ENCODE measurements at places on chromosomes 1 and 21.
A peak's percentile ranks its signal among the peaks of the same experiment; 100 is the strongest.

DNA sequence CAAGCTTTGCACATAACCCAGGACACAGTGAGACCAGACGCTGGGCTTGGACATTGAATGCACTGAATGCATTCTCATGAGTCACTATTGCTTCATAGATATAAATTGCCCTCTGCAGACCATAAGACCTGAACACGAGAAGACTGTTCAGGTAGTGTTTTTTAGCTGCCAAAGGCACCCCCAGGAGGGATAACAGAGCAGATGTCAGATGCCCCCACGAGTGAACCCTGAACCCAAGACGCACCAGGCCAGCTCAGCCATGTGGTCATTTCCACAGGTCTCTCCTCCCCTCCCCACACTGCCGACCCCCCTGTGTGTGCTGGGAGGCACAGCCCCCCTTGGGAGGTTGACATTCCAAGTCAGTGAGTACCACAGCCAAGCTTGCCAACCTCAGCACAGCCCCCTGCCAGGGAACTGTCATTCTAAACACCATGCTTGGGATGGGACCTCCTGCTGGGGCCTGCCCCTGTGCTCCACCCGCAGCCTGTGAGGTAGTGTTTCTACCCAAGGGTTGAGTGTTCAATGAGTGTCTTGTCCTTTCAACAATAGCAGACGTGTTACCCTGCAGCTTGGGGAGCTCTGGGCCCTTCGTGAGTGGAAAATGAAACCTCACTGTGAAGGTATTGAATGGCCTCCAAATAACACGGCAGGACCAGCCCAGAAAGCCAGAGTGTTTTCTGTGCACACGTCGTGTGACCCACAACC, 68.2 kb downstream of the PSMG1 start:
- H3K4me1 ChIP-seq: peaks cover 16% of the 10 kb centered on the region
- H3K27ac ChIP-seq: peak overlapping the region; percentile 10
- no peaks in the 10 kb centered on the region for H3K27me3 ChIP-seq
- no peaks in the 10 kb centered on the region for H3K36me3 ChIP-seq
- no peak overlapping the region for H3K4me3 ChIP-seq
- peak; percentile 74 for DNase-seq

- H3K27me3 ChIP-seq: no peaks in the 10 kb centered on the region
- H3K27ac ChIP-seq: no peak overlapping the region
- H3K4me3 ChIP-seq: no peak overlapping the region
- peaks cover 12% of the 10 kb centered on the region for H3K4me1 ChIP-seq
Observed at GRCh38 chr1:2137257-2138121, 57.1 kb downstream of the FAAP20 start.

DNA sequence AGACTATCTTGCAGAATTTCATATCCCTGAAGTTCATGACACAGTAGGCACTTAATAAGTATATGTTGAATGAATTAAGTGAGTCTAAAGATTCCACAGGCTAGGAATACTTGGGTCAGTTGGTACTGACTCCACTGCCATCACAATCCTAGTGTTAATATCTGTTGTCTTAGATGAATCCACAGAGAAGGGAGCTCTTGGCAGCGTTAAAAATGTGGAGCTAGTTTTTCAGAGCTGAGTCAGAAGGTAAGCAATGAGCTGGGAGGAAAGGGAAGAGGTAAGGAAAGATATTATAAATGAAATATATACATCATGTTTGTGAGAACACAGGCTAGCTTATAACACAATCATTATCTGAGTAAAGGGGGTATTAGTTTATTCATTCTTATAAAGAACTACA, 21.8 kb upstream of the GORAB start:
- H3K27me3 ChIP-seq: no peaks in the 10 kb centered on the region
- DNase-seq: peak; percentile 41
- no peak overlapping the region for H3K4me3 ChIP-seq

DNA sequence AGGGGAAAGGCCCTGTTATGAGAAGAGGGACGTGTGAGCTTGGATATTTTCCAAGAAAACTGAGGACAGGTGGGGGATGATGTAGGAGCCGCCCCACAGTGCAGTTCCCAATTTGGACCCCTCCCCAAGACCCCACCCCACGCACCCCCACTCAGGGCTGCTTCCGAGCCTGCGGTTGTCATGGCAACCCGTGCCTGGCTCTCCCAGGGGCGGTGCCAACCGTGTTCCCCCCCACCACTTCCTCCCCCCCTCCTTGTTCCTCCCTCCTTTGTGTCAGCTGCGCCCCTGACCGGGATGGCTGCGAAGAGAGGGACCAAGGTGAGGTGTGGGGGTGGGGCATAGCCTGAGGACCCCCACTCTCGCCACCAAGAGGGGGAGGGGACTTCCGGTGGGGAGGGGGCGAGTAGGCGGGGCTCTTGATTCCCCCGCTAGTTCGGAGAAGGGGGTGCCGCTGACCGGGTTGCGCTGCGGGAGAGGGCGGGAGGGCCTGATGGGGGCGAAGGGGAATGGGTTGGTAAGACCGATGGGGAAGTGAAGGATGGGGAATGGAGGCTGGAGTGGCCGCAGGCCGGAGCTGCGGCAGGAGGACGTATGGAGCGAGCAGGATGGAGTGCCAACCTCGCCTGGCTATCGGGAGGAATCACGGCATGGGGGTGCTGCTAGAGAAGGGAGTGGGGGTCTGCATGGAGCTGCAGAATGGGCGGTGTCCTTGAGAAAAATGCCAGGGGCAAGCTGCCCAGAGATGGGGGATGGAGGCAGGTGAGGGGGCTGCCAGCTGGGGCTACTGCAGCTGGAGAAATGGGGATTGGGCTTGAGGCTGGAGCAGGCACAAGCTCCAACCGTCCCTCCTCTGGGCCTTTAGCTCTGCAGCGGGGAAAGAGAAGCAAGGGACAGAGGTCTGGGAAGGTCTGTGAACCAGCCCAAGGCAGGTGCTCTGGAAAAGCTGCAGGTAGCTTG, 953 bp downstream of the TRIM46 start:
- peaks cover 33% of the 10 kb centered on the region for H3K36me3 ChIP-seq
- peak; percentile 15 for DNase-seq
- H3K27me3 ChIP-seq: no peaks in the 10 kb centered on the region
- H3K4me1 ChIP-seq: peaks cover 3% of the 10 kb centered on the region
- peak overlapping the region; percentile 81 for H3K4me3 ChIP-seq

GRCh38 chr1:229075716-229076115, 195.2 kb upstream of the RAB4A start:
- DNase-seq: no peak
- H3K4me3 ChIP-seq: no peak overlapping the region
- H3K27me3 ChIP-seq: peaks cover 11% of the 10 kb centered on the region
- H3K36me3 ChIP-seq: no peaks in the 10 kb centered on the region
- no peaks in the 10 kb centered on the region for H3K4me1 ChIP-seq

- no peaks in the 10 kb centered on the region for H3K27me3 ChIP-seq
- H3K36me3 ChIP-seq: no peaks in the 10 kb centered on the region
- no peak for DNase-seq
- no peak overlapping the region for H3K27ac ChIP-seq
- no peak overlapping the region for H3K4me3 ChIP-seq
- H3K4me1 ChIP-seq: 0 out of 2 replicates have a peak, but pooled peaks cover 1% of the 10 kb centered on the region
Observed at GRCh38 chr1:221289103-221289502, 409.9 kb downstream of the HLX start.

DNA sequence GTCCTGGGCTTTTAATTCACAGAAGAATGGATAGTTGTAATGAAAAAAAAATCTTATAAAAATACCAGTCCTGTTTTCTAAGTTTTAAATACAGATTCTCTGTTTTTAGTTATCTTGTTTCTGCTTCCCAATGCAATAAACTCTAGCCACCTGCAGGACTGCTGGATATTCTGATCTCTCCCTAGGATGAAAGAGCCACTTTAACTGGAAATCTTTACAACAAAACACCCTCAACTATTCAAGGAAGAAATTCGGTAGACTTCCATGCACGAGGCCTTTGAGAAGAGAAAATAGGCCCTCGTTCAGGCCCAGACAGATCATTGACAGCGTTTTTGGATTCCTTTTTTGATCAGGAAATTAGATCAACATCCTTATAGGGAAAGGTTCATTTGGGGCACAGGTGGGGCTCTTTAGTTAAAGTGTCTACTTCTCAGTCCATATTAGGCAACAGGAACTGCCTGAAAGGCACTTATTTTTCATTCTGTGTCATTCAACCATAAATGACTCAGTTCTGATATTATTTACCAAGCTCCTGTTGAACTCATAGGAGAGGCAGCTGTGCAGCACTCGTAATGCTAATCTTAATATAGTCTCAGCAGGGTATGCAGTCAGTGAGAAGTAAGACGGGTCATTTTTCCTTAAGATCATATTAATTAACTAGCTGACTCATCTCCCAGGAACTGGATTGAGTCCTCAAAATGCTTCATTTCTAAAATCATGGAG, 71.1 kb upstream of the ERRFI1 start:
- H3K36me3 ChIP-seq: no peaks in the 10 kb centered on the region
- peak overlapping the region; percentile 78 for H3K27ac ChIP-seq
- H3K4me3 ChIP-seq: no peak overlapping the region

DNA sequence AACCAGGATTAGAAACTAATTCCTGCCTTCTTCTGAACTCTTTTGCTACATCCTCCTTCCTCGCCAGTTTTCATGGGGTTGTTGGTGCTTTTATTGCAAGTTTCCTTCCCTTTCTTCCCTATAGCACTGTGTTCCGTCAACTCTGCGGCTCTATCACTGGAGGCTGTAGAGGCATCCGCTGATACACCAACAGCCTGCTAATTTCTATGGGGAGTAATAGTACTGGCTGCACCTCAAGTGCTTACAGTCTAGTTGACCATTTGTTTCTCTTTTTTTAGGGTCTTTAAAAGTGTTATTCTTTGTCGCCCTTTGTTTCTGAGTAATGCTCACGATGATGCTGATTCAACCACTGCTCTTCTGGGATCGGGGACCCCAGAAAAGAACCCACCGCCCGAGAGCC, 746 bp downstream of the MIS18A start:
- DNase-seq: no peak
- H3K36me3 ChIP-seq: no peaks in the 10 kb centered on the region
- H3K4me3 ChIP-seq: peak overlapping the region; percentile 84
- no peaks in the 10 kb centered on the region for H3K27me3 ChIP-seq
- H3K4me1 ChIP-seq: peaks cover 5% of the 10 kb centered on the region

Measured in IMR-90 (cell line).